ENCODE measurements at places on chromosomes 3 and 15.

DNA sequence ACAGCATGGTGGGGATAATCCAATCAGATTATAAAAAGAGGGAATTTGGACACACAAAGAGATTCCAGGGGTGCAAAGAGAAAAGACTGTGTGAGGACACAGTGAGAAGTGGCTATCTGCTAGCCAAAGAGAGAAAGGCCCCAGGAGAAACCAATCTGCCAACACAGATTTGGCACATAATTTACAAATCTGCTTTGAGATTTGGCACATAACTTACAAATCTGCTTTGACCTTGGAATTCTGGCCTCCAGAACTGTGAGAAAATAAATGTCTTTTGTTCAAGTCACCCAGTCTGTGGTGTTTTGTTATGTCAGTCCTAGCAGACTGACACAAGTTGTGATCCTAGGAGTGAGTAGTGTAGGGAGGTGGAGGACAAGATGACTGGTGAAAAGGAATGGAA is 3.5 kb upstream of the TM4SF18 start:
- no peak for DNase-seq

GRCh38 chr3:45166321-45166879 is 20.2 kb upstream of the CDCP1 start:
- no peak for DNase-seq

DNA sequence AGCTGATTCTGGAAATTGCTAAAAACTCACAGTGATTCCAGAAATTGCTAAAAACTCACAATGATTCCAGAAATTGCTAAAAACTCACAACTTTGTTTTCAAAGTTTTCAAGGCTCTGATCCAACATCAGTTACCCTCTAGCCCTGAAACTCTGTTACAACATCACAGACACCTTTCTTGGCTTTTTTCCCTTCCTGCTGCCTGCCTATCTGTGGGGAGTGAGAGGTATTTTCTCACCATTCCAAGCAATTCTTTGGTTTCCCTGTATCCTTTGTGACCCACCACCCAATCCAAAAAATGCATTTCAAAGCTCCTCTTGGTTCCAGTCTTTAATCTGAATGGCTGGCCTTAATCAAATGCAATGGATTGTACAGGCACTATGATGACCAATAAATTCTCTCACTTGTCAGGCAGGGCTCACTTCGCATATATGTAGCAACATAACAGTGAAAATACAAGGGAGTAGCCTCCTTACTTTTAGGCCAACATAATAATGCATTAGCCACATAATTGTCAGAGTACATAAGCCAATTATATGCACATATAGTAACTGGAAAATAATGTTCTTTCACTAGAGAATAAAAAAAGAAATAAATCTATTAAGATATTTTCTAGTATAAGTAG is 1139.0 kb downstream of the ROBO2 start:
- DNase-seq: no peak

DNA sequence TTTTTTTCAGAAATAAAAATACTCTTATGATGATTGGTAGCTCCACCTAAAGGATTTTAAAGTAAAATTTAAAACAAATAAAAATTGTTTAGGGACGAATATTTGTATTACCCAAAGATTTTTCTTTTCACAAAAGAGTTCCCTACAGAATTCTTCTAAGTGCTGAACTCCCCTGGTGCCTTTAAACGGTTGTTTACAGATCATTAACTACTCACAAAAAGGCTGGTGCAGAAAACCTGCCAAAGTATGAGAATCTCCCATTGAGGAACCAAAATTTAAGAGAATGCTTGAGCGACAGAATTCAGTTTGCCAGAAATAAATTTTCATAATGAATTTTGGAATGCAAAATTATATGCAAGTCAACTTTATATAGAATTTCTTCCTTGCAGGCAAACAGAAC is 497.8 kb upstream of the NR2F2 start:
- DNase-seq: no peak

GRCh38 chr3:75048650-75049049 is 434.2 kb upstream of the CNTN3 start:
- no peak for DNase-seq

GRCh38 chr3:29644261-29644660 is 363.4 kb downstream of the RBMS3 start:
- DNase-seq: no peak

GRCh38 chr3:194766845-194767244 is 81.2 kb downstream of the FAM43A start:
- no peak for DNase-seq
